ENCODE measurements at places on chromosomes 3 and 15.

DNA sequence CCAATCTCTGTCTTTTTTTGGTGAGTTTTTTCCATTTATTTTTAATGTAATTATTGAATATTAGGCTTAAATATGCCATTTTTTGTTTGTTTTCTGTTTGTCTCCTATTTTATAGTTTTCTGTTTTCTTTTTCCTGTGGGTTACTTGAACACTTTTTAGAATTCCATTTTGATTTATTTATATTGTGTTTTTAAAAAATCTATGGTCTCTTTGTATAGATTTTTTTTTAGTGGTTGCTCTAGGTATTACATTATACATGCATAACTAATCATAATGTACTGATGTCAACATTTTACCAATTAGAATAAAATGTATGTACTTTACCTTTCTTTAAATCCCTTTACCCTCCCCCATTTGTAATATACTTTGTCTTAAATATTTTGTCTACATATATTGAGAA is 56.2 kb downstream of the RASA2 start:
- no peak for DNase-seq

DNA sequence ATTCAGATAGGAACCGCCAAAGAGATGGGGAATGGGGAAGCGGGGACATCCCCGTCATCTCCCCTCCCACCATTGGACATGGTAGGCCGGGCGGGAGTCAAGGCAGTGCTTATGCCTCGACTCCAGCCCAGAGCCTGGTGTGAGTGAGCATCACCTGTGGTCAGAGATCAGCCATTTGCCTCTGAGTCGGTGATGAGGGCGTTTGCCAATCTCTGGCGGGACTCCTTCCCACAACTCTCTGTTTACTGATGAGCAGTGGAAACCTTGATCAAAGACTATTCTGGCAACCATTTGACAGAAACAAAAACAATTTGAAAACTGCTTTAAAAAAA is 63.9 kb upstream of the HES1 start:
- DNase-seq, result no peak

DNA sequence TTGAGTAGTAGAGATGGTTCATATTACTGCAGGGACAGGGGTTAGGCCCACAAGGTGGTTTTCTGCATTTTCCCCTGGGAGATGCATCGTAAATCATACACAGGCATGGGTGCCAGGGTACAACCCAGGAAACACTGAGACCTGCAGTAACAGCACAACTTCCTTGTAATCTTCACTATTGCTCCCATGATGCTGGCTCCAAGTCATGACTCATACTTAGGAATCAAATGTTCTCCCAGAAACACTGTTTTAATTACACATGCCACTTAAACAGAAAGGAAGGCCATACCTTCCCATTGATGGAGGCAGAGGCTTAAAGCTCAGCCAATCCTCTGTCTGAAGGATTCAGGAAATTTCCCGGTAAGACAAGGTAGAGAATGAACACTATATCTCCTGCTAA is 106.5 kb downstream of the ERC2 start:
- no peak for DNase-seq

DNA sequence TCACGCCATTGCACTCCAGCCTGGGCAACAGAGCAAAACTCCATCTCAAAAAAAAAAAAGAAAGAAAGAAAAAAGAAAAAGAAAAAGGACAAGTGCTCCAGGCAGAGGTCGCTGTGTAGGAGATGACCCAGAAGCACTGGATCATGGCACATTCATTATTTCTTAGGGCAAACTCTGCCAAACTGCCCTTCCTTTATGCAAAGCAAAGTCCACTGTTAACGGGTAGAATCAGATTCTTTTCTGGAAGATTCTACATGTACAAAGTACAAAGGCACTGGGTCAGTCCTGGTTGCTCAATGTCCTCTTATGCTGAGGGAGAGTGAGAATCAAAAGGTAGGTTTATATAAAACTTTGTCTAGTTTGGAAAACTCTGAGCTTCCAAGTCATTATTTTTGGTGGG is 144.9 kb downstream of the FEZF2 start:
- DNase-seq, result no peak

DNA sequence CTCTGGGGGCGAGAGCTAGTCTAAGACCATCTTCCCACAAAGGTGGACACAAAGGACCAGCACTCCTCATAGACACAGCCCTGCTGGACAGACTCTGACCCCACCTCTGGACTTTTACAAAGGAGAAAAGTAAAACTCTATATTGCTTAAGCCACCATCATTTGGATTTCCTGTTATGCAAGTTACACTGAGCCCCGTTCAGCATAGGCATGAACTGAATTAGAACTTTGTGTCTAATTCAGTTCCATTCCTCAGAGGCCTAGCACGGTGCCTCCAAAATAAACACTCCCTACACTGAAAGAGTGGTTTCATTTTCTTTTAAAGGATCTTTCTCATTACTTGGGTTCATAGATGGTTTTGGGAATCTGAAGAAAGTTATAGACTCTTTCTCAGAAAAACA is 79.2 kb upstream of the OCA2 start:
- DNase-seq, result no peak

GRCh38 chr3:31752305-31753049 is 219.8 kb downstream of the STT3B start:
- no peak for DNase-seq
